ENCODE measurements at places on chromosomes 6 and 20.

GRCh38 chr6:116476002-116476678 lies 15.0 kb downstream of the CALHM6 start:
- peak; percentile 91 for DNase-seq

GRCh38 chr6:73713426-73714147 lies 17.6 kb downstream of the CD109 start:
- DNase-seq = no peak

DNA sequence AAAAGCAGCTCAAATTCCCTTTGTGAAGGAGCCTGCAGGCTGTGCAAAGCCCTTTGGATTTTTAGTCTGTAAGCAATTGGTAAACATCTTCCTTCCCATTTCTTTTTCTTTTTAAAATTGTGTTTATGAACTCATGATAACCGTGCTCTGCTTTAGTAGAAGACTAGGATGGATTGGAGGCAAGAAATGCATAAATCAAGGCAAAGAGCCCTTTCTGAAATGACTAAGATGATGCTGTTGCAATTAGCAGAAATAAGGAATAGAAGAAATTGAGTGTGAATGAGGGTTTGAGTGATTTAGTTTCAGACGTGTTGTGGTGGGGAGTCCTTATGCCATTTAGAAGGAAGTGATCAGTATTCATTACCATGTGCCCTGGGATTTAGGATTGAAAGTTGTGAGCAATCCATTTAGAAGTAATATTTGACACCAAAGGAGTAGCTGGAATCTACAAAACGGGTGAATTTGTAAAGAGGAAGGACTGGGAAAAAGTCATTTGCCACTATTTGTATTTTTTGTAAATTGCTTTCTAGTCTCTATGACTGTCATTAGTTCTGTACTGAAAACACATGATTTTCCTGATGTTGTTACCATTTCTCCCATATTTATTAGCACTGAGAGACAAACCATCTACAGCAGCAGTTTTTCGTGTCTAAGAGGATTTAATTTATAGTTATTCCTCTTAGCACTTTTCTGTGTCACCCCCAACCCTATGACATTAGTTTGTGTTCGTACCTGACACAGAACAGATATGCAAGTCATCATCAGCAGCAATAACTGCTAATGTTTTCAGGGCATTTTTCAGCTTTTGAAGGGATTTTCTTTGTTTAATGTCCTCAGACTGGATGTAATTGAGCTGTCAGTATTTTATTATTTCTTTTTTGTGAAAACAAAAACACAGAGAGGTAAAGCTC lies 265.0 kb downstream of the UTRN start:
- DNase-seq = no peak

DNA sequence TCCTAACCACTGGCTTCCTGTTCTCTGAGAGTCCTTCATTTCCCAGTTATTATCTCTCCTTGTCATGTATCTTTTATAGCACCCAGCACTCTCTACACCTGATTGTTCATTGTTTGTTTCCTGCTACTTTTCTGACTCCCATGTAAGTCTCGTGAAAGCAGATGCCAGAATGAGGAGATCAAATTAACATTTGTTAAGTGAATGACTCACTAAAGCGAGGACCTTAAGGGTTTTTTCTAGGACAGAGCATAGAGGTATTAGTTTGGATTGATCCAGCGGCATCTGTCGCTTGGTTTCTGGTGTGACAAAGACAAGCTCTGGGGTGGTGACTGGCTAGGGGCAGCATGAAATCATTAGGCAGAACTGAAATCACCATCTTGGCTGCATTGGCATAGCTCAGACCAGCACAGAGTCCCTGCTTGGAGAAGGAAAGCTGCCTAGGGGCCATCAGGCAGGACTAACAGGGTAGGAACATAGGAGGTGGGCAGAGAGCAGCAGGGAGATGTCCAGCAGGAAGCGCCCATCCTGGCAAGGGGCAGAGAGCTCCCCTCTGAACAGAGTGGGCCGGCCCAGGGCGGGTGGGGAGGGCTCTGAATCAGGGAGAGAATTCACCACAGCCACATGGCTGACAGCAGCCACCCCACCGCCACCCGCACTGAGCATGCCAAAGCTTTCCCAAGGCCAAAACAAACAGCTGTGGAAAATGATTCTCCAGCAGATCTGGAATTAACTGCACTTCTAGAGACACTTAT lies 97.1 kb upstream of the CEP85L start:
- no peak for DNase-seq

Data from T-helper 2 cell (primary cell).